ENCODE measurements at places on chromosomes 11 and 22. TPM values are rescaled to one million over a fixed set of nuclear protein-coding genes. Genes with fewer than 3 reads are reported as not detected.

DNA sequence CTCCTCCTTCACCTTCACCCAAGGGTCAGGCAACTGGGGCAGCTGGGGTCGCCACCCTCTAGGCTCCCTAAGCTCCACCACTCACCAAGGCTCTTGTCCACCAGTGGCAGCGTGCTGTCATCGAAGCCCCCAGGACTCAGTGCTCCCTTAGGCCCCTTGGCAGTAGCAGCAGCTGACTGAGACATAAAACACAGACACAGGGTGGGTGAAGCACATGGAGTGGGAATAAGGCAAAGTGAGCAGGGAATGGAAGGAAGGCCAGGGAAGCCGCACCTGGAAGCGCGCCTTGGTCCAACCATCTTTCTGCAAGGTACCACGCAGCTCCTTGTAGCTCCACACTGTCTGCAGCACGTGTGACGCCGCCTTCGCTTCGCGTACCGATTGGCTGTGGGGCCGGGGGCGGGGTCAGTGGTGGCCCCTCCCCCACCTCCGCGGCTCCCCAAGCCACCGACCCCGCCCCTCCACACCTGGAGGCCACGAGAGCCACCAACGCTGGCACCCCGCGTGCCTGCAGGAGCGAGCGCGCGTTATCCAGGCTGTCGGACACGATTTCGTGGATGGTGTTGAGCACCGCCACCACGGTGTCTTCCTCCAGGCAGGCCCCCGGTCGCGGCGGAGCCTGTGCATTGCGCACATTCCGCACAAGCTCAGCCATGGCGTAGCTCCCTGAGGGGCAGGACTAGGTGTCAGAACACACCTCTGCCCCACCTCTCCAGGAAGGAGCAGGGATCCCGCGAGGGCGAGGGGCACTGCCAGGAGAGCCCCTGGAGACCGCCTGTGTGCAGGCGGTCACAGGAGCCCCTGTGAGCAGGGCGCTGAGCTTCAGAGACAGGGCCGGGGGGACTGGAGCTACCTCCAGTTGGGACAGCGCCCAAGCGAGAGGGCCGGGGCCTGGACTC, 31.3 kb upstream of the TXNRD2 start:
- no peak for DNase-seq
- no peaks in the 10 kb centered on the region for H3K27me3 ChIP-seq
- peaks cover 15% of the 10 kb centered on the region for H3K4me1 ChIP-seq
- H3K4me3 ChIP-seq = no peak overlapping the region
- H3K36me3 ChIP-seq = no peaks in the 10 kb centered on the region

Gene KREMEN1
- 24.6 TPM for total RNA-seq

Gene FGF4
- not detected for total RNA-seq

Gene SLC1A2
- total RNA-seq = 4.7 TPM

Gene OR52E8
- not detected for total RNA-seq

Gene OR5A1
- total RNA-seq = not detected

DNA sequence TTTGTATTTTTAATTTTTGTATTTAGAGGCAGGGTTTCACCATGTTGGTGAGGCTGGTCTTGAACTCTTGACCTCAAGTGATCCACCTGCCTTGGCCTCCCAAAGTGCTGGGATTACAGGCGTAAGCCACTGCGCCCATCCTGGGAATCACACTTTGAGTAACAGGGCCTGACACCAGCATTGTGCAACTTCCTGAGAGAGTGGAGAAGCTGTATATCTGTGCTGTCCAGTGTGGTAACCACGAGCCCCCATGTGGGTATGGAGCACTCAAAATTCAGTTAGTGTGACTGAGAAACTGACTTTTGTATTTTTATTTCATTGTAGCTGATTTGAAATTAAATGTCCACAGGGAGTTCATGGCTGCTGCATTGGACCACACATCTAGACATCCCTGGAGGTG, 36.2 kb downstream of the MPPED1 start:
- H3K4me1 ChIP-seq = no peaks in the 10 kb centered on the region
- H3K4me3 ChIP-seq = no peak overlapping the region
